NCI-H524 treated with DMSO at 0.1 percent for 48 hours (cell line): ENCODE measurements at places on chromosomes 16 and 17.

- no peak for DNase-seq
These were observed at the start of gene CD68 for GRCh38 chr17:7579001-7579833. CD68 (plus strand) TSS chr17:7579638; CDS start chr17:7579678, 40 bp downstream.

GRCh38 chr16:78500659-78501270, 401.3 kb downstream of the WWOX start:
- DNase-seq = no peak

- DNase-seq = no peak
These were observed 137.8 kb upstream of the CIBAR2 start for GRCh38 chr16:85250147-85250463.

DNA sequence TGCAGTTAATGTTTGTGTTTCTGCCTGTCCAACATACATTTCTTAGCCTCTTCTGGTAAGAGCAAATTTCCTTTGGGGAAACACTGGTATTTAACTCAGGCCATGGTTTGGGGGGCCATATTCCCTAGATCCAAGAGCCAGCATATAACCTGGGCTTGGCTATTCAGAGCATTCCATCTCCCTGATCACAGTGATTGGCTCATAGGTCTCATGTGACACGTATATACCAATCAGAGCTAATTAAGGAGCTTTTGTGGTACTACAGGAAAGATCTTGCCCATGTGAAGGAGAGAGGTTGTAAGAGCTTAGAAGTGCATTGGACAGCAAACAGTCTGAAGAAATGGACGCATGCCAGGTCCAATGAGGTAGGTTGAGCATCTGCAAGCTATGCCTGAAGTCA, 33.4 kb upstream of the GPR139 start:
- no peak for DNase-seq

GRCh38 chr17:5011928-5012327, 14.2 kb downstream of the KIF1C start:
- DNase-seq = no peak

DNA sequence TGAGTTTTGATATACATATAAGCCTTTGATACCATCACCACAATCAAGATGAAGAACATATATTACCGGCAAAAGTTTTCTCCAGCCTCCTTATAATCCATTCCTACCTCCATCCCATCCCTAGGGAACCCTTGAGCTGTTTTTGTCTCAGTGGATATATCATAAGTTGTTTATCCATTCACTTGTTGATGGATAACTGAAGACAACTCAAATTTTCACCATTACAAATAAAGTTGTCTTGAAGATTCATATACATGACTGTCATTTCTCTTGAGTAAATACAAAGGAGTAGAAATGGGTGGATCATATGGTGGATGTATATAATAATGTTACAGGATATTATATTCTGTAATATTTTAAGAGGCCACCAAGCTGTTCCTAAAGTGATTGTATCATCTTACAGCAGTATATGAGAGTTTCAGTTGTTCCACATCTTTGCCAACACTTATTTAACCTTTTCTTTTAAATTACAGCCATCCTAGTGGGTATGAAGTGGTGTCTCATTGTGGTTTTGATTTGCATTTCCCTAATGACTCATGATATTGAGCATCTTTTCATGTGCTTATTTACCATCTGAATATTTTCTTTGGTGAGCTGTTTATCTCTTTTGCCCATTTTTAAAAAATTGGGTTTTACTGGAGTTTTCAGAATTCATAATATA, 17.4 kb downstream of the NF1 start:
- DNase-seq = no peak

GRCh38 chr17:4980644-4981216, 6.7 kb downstream of the CAMTA2 start:
- DNase-seq = no peak

DNA sequence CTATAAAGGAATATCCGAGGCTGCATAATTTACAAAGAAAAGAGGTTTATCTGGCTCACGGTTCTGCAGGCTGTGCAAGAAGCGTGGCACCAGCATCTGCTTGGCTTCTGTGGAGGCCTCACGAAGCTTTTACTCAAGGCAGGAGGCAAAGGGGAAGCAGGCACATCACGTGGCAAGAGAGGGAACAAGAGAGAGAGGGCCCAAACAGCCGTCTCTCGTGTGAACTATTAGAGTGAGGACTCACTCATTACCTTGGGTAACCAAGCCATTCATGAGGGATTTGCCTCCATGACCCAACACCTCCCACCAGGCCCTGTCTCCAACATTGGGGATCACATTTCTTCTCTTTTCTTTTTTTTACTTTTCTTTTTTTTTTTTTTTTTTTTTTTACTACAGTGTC, 7.5 kb upstream of the ALKBH5 start:
- DNase-seq = no peak

DNA sequence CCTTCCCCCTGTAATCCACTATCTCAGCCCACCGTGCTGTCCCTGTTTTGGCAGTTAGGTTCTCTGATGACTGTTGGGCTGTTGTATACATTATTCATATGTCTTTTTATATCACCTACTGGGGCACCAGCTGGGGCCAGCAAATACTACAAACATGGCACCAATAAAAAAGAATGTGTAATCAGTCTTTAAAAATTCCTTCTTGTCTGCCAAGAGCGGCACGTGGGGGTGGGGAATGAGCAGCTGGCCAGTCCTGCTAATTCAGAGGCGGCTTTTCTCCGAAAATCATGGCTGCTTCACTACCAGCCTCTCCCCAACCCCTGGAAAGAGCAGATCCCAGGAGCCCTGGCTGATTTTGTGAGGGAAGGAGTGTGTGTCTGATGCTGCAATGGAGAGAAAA, 77.7 kb upstream of the EEF2KMT start:
- DNase-seq = no peak

DNA sequence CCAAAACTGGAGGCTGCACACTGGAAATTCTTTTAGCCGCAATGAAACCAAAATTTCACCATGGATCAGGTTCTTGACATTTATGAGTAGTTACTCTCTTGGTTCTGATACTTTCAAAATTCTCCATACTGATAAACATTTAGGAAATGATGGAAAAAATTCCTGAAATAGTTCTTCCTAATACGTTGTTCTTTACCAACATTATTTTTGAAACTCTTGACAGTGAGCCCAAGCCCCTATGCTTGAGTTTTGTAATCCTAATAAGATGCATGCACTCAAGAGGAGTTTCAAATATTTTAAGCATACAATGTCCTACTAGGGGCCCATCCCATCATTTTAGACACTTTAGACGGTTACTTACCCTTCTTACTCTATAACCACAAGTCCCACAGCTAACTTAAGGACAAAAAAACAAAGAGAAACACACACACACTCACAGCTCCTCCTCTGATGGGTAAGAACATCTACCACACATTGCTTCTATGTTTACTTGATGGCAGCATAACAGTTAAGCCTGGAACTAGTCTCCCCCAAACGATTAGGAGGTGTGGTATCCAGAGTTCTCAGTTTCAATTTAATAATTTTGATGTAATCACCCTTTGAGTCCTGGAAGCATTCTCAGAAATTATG, 3.7 kb downstream of the VEZF1 start:
- no peak for DNase-seq

- no peak for DNase-seq
These were observed 22.6 kb upstream of the MGAT5B start for GRCh38 chr17:76845541-76846017.

- no peak for DNase-seq
These were observed 109.6 kb upstream of the GOT2 start for GRCh38 chr16:58843675-58844074.

- DNase-seq = no peak
These were observed 3.6 kb downstream of the RNF112 start for GRCh38 chr17:19414396-19415280.

- DNase-seq = no peak
These were observed 25.6 kb downstream of the IGSF6 start for GRCh38 chr16:21626659-21627277.
